Hepatocyte (in vitro differentiated cells): ENCODE measurements at places on chromosomes 7 and 10. TPM values are rescaled to one million over a fixed set of nuclear protein-coding genes. Genes with fewer than 3 reads are reported as not detected.
A peak's percentile ranks its signal among the peaks of the same experiment; 100 is the strongest.

NPFFR1 gene
- not detected in 2 replicates for polyA plus RNA-seq

ANXA8 gene
- 213 and 296 TPM in 2 replicates for polyA plus RNA-seq

TDRD1 gene
- not detected in 2 replicates for polyA plus RNA-seq

AGR3 gene
- 51.0 and 65.1 TPM in 2 replicates for polyA plus RNA-seq

GPC2 gene
- 3.2 and 4.1 TPM in 2 replicates for polyA plus RNA-seq

DKK1 gene
- 42.8 and 62.4 TPM in 2 replicates for polyA plus RNA-seq

CLRN3 gene
- 13.5 and 21.5 TPM in 2 replicates for polyA plus RNA-seq

DNA sequence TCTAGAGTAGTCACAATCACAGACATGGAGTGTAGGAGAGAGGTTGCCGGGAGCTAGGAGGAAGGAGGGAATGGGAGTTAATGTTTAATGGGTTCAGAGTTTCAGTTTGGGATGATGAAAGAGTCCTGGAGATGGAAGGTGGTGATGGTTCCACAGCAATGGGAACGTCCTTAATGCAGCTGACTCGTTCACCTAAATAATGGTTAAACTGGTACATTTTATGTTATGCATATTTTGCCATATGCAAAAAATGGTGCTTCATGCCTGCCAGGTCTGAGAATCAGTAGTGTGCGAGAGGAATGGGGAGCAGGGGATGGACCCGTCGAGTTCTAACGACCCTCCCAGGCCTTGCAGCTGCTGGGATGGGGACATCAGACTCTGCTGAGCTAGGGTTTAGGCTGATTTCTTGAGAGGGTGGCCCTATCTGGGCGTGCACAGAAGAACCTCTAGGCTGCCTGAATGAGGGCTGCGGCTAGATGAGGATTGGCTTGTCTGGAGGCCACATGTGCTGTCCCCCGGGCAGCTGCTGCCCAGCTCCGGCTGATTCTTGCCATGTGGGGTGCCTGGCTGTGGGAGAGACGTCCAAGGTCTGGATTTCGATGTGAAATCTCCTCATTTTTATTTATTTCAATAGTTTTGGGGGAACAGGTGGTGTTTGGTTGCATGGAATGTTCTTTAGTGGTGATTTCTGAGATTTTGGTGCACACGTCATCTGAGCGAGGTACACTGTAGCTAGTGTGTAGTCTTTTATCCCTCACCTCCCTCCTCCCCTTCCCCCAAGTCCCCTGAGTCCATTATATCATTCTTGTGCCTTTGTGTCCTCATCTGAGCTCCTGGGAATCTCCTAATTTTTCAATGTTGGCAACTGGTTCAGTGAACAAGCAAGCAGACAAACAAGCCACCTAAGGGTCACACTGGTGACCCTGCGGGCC lies 116.0 kb downstream of the GRK5 start:
- H3K4me1 ChIP-seq, result peaks cover 10% of the 10 kb centered on the region
- no peaks in the 10 kb centered on the region for H3K27me3 ChIP-seq
- no peak overlapping the region for H3K4me3 ChIP-seq
- DNase-seq, result peak; percentile 34

GRCh38 chr10:100576282-100576635 lies 40.5 kb downstream of the HIF1AN start:
- H3K36me3 ChIP-seq, result no peaks in the 10 kb centered on the region
- DNase-seq, result no peak
- H3K4me3 ChIP-seq, result no peak overlapping the region
- H3K27me3 ChIP-seq, result peaks cover 27% of the 10 kb centered on the region

- H3K27me3 ChIP-seq, result peaks cover 6% of the 10 kb centered on the region
- H3K4me3 ChIP-seq, result no peak overlapping the region
- H3K27ac ChIP-seq, result no peak overlapping the region
- peaks cover 6% of the 10 kb centered on the region for H3K4me1 ChIP-seq
- peak; percentile 48 for DNase-seq
Measured at GRCh38 chr10:69968830-69969229, 83.8 kb upstream of the MACROH2A2 start.

DNA sequence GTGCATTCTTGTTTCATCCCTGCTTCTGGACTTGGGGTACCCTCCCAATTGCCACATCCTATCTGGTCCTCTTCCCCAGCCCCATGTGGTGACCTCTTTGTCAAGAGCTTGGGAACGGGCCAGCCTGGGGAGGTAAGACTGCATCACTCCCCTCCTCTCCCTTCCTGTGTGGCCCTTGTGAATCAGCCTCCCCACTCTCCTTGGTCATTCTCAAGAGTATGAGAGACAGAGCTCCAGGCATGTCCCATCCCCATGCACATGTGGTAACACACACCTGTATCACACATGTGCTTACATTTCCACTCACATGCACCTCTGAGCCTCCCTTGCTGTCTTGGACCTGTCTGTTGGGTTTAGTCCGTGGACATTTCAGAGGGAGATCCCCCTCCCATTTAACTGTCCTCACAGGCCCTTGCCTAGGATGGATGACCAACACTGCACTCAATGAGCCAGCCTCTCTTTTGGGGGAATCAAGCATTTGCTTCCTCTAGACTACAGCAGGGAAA lies 2.6 kb downstream of the MRPL43 start:
- no peaks in the 10 kb centered on the region for H3K27me3 ChIP-seq
- no peak for DNase-seq
- peak overlapping the region; percentile 27 for H3K27ac ChIP-seq

- H3K4me1 ChIP-seq, result no peaks in the 10 kb centered on the region
- H3K36me3 ChIP-seq, result no peaks in the 10 kb centered on the region
- H3K27ac ChIP-seq, result no peak overlapping the region
- DNase-seq, result no peak
- no peak overlapping the region for H3K4me3 ChIP-seq
Measured at GRCh38 chr10:49628599-49628998, 14.8 kb downstream of the CHAT start.

GRCh38 chr7:22584179-22584578 lies 84.2 kb upstream of the STEAP1B start:
- no peak overlapping the region for H3K27ac ChIP-seq
- no peaks in the 10 kb centered on the region for H3K27me3 ChIP-seq
- peaks cover 6% of the 10 kb centered on the region for H3K4me1 ChIP-seq
- no peak overlapping the region for H3K4me3 ChIP-seq
- no peak for DNase-seq
- no peaks in the 10 kb centered on the region for H3K36me3 ChIP-seq

GRCh38 chr10:31803606-31804351 lies 124.9 kb downstream of the ARHGAP12 start:
- no peaks in the 10 kb centered on the region for H3K27me3 ChIP-seq
- no peak overlapping the region for H3K4me3 ChIP-seq
- DNase-seq, result no peak

DNA sequence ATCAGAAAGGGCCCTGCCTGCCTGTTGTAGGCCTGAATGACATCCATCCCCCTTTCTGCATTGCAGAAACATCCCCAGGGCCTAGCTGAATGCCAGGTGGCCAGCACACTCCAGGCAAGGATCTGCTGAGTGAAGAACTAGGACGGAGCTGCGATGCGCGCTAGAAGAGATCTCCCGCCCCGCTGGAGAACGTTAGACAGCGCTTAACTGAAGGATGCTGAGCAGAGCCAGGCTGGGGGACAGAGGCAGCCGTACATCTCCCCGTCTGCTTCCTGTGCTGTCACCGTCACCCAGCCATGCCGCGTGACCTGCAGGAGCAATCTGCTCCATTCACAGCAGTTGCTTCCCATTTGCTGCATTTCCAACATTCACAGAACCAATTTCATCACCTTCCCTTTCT lies 73.3 kb downstream of the FAM53B start:
- no peaks in the 10 kb centered on the region for H3K36me3 ChIP-seq
- H3K27ac ChIP-seq, result no peak overlapping the region
- DNase-seq, result no peak
- H3K4me1 ChIP-seq, result peaks cover 31% of the 10 kb centered on the region
- H3K27me3 ChIP-seq, result no peaks in the 10 kb centered on the region

GRCh38 chr7:26188206-26188956 lies 12.2 kb downstream of the HNRNPA2B1 start:
- no peak overlapping the region for H3K4me3 ChIP-seq
- peak overlapping the region; percentile 21 for H3K27ac ChIP-seq
- peaks cover 8% of the 10 kb centered on the region for H3K36me3 ChIP-seq
- peaks cover 11% of the 10 kb centered on the region for H3K4me1 ChIP-seq
- H3K27me3 ChIP-seq, result no peaks in the 10 kb centered on the region
- DNase-seq, result no peak

DNA sequence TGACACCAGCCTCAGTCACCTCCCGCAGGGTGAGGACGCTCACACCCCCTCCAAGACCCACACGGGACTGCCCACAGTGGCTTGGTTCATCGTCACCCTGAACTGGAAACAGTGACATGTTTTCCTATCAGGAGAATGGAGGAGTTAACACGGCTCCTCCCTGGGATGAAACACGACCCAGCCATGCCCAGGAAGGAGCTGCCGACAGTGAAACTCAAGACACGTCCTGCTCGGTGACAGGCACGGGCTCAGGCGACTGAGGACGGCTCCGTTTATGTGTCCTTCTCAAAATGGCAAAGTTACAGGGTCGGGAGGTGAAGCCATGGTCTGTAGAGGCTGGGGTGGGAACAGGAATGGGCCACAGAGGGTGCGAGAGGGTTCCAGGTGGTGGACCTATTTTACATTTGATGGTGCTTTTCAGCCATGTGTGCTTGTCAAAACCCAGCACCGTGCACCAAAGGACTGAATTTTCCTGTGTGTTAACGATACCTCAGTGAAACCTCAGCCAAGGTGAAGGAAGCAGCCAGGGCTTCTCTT lies 272.4 kb downstream of the ADARB2 start:
- H3K4me3 ChIP-seq, result no peak overlapping the region
- no peaks in the 10 kb centered on the region for H3K36me3 ChIP-seq
- no peak for DNase-seq
- H3K27me3 ChIP-seq, result no peaks in the 10 kb centered on the region
- H3K4me1 ChIP-seq, result peaks cover 12% of the 10 kb centered on the region

DNA sequence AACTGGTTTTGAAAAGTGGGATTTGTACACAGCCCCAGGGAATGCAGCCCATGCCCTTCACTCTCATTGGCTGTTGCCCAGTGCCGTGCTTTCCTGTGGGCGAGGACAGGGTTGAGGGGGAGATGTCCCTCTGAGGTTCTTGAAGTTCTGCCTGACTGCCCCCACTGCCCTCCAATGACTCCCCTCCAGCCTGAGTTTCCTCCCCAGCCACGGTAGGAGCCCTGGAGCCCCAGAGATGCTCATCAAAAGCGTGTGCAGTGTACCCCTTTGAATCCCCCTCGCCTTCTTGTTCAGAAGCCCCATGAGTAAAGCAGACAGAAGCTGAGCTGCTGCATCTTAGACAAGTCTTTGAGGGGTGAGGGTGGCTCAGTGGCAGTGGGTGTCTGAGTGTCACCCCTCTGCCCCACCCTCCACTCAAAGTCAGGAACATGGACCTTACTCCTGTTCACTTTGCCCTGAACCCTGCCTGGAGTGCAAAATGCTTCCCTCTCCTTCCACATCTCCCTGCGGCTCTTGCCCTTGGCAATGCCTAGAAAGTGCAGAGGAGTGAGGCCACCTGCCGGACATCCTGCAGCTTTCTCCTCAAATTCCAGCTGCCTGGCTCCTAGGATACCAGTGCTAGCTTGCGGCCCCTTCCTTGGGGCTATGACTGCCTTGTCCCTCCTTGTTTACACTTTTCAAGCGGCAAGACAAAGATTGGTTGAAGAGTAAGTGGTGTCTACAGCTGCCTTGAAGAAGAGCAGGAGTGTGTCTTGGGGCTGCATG lies 19.9 kb downstream of the FAM241B start:
- peak; percentile 27 for DNase-seq
- no peaks in the 10 kb centered on the region for H3K36me3 ChIP-seq
- no peaks in the 10 kb centered on the region for H3K27me3 ChIP-seq
- no peak overlapping the region for H3K4me3 ChIP-seq
- H3K4me1 ChIP-seq, result no peaks in the 10 kb centered on the region

DNA sequence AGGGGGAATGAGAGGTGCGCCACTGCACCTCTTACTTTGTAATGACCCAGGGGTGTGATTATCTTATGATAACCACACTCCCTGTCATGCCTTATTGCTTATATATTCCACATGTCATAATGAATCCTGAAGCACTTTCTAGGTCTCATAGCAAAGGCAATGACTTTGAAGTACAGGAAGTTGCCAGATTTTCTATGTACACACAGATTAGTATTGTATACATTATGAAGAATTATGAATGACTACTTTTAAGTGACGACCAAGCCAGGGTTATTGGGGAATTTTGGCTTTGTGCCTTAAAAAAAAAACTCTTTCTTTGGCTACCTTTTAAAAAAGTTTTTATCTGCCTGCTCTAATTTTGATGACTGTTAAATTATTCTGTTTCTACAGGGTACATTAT lies 269.6 kb downstream of the MDFIC start:
- no peak for DNase-seq
- no peaks in the 10 kb centered on the region for H3K36me3 ChIP-seq
- no peaks in the 10 kb centered on the region for H3K4me1 ChIP-seq
- no peaks in the 10 kb centered on the region for H3K27me3 ChIP-seq
- no peak overlapping the region for H3K4me3 ChIP-seq

DNA sequence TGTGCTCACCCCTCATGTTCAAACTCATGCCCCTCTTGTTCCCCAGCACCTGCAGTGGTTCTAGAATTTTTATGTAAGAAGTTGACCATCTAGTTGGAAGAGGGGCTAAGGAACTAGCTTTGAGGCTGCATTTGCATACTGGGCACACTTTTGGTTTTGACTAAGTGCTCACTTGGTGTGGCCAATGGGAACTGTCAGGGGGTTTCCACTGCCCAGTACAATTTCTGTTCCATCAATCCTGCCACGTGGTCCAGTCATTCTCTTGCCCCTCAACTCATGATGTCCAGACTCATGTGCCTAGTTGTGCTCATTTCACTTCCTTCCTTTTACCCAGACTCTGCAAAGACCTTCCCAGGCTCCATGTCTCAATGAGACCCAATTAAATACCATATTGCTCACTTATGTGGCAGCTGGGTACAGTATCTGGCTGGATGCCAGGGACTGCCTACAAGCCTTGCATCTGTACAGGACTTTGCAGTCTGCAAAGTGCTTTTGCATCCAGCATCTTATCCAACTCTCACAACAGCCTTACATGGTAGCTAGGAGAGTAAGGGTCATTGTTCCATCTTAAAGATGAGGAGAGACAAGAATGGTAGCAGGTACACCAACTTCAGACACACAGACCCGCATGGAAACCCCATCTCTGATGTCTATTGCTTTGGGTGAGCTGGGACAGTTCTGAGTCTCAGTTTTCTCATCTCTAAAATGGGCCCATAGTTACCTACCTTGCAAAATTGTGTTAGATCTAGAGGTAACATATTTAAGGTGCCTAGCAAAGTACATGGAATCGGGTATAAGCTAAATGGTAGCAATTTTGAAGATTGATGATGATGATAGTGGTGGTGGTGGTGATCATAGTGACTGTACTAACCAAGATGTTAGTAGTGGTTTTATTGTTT lies 30.1 kb upstream of the KCNMA1 start:
- no peaks in the 10 kb centered on the region for H3K4me1 ChIP-seq
- H3K36me3 ChIP-seq, result no peaks in the 10 kb centered on the region
- H3K27me3 ChIP-seq, result no peaks in the 10 kb centered on the region
- no peak overlapping the region for H3K4me3 ChIP-seq

- H3K4me1 ChIP-seq, result peaks cover 52% of the 10 kb centered on the region
- no peak overlapping the region for H3K4me3 ChIP-seq
- H3K27ac ChIP-seq, result peak overlapping the region; percentile 67
- no peaks in the 10 kb centered on the region for H3K27me3 ChIP-seq
- no peak for DNase-seq
Measured at GRCh38 chr7:101823096-101823495, 5.7 kb downstream of the CUX1 start.
